Activated CD8-positive, alpha-beta memory T cell treated with anti-CD3 and anti-CD28 coated beads, Interleukin-2, amount 10 ng/mL, durations not matched to agents 7 days and 5 days (primary cell): ENCODE measurements at places on chromosomes 2 and 18. TPM values are rescaled to one million over a fixed set of nuclear protein-coding genes. Genes with fewer than 3 reads are reported as not detected.

- DNase-seq, result no peak
Measured at GRCh38 chr18:3340682-3341097, 78.8 kb downstream of the MYL12B start.

The SCYGR3 gene
- total RNA-seq, result not detected

DNA sequence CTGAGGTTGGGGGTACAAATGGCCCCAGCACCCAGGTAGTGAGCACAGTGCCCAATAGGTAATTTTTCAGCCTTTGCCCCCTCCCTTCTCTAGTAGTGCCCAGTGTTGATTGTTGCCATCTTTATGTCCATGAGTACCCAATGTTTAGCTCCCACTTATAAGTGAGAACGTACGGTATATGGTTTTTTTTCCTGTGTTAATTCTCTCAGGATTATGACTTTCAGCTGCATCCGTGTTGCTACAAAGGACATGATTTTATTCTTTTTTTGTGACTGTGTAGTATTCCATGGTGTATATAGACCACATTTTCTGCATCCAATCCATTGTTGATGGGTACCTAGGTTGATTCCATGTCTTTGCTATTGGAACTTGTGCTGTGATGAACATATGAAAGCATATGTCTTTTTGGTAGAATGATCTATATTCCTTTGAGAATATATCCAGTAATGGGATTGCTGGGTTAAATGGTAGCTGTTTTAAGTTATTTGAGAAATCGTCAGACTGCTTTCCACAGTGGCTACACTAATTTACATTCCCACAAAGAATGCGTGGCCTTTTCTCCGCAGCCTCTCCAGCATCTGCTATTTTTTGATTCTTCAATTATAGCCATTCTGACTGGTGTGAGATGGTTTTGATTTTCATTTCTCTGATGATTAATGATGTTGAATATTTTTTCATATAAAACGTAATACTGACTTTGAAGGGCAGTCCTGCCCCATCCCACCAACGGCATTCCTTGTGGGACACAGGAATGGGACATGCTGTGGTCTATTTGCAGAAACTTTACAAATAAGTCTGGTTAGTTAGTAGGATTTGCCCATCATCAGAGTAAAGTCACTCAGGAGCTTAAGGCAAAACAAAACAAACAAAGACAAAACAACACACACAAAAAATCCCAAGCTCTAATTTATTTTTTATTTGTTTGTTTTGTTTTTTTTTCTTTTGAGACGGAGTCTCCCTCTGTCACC is 135.0 kb downstream of the MYCN start:
- no peak for DNase-seq

GRCh38 chr2:215528555-215528954 is 92.7 kb upstream of the FN1 start:
- DNase-seq, result no peak

The ECEL1 gene
- total RNA-seq, result 0.21 TPM

The GEN1 gene
- total RNA-seq, result 48.7 TPM

- no peak for DNase-seq
Measured at GRCh38 chr2:168912901-168913369, 11.8 kb downstream of the G6PC2 start.

GRCh38 chr2:24512404-24512803 is 21.4 kb downstream of the NCOA1 start:
- DNase-seq, result no peak

DNA sequence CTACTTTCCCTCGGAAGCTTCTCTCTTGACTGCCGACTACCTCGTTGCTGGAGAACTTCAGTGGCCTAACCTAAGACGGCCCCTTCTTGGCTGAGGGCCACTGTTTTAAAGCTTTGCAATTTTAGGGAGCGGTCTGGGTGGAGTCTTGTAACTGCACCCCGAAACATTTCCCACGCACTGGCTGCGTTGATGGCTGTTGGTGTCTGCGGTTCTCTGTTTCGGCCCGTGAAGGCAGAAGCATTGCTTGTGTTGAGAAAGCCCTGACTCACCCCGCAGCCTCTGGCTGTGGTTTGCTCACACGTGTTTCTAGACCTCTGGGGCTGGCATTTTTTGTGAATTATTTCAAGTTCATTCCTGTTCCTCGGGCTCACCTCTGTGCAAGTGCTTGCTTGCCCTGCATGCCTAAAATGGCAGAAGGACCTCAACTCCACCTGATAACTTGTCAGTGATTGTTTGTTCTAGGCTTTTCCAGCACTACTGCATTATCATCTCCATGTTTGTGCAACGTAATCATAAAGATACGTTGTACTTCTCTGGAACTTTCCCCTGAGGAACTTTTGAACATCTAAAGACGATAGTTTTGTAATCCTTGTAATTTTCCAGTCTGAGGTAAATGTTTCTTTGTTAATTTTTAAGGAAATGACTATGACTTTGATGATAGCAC is 94.2 kb upstream of the DLX2 start:
- DNase-seq, result no peak

- DNase-seq, result no peak
Measured at GRCh38 chr2:159832858-159833257, 34.9 kb upstream of the CD302 start.

DNA sequence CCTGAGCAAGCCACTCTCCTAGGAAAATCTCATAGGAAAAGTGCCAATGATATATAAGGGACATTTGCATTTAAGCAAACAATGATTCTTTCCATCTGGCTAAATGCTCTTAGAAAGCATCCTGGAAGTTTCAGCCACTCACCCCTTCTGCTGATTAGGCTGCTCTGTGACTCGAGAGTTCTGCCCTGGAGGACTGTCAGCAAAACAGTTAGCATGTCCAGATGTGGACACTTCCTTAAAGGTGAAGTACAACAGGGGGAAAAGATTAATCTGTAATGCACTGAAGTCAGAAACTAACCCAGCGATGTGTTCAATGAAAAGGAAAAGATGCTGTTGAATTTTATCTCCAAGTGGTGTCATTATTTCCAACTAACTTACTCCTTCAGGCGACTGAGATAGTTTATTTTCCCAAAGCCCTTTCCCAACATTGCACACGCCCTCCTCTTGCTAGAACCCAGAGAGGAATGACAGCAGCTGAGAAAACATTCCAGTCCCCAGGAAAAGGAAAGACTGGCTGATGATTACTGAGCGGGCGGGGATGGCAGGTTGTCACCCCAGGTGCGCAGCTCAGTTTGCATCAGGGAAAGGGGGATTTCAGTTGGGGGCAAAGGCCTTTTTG is 214.0 kb downstream of the SS18 start:
- DNase-seq, result no peak

The PRSS56 gene
- not detected for total RNA-seq

- DNase-seq, result no peak
Measured at GRCh38 chr2:138700716-138701115, 79.5 kb downstream of the NXPH2 start.

DNA sequence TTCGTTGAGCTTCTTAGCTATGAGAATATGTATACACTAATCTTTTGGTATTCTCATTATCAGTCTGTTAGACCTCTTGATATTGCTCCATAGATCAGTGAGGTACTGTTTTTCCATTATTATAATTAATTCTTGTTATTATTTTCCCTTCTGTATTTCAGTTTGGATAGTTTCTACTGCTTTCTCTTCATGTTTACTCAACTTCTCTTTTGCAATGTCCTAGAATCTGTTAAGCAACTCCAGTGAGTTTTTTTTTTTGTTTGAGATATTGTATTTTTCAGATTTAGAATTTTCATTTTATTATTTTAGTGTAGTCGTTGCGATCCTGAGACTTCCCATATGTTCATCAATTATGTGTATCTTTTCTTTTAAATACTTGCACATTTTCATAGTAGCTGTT is 260.8 kb downstream of the SETBP1 start:
- no peak for DNase-seq

DNA sequence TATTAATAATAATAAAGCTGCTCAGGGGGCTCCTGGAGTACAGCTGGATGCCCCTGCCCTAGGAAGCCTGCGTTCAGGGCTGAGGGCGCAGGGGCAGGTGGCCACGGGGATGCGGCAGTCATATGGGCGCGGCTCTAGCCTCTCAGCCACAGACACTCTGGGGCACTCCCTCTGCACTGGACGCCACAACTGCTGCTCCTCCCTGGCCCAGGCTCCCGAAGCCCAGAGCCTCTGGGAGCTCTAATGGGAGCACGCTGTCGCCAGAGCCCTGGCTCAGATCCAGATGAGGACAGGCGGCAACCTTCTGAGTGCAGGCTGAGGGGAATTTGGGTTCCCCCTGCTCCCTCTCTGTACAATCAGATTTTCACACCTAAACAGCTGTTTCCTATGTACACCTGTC is 93.6 kb downstream of the MTCL1 start:
- no peak for DNase-seq

DNA sequence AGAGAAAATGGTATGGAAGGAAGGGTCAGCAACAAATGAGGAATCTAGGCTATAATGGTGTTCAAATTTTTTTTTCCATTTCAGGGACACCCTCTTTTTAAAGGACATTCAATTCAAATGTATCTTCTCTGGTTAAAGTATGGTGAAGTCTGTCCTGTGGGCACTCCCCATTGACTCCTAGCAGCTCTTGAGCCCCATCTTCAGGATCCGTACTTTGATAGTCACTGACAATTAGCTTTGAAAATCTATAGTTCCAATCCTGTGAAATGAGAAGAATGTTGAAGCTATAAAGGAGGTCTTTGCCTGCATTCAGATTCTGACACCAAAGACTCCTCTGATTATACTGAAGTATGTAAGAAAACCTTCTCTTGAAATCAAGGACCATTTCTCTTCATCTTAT is 43.3 kb downstream of the KCNH7 start:
- DNase-seq, result no peak

The AQP12B gene
- not detected for total RNA-seq

- no peak for DNase-seq
Measured at GRCh38 chr2:199455545-199456382, 2.0 kb downstream of the SATB2 start.

The EPB41L3 gene
- not detected for total RNA-seq

The MROH2A gene
- total RNA-seq, result not detected

DNA sequence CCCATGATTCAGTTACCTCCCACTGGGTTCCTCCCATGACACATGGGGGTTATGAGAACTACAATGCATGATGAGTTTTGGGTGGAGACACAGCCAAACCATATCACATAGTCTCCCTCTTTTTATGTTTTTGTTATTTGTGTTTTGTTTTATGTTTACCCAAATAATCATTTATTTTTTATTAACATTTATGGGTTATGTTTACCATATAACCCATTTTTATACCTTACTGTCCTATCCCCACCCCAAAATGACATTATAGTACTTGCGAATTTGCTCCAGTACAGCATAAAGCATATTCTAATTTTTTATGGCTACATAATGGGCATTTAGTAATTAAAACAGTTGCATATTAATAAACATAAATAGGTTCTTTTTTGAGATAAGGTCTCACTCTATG is 61.9 kb upstream of the TTC27 start:
- no peak for DNase-seq

DNA sequence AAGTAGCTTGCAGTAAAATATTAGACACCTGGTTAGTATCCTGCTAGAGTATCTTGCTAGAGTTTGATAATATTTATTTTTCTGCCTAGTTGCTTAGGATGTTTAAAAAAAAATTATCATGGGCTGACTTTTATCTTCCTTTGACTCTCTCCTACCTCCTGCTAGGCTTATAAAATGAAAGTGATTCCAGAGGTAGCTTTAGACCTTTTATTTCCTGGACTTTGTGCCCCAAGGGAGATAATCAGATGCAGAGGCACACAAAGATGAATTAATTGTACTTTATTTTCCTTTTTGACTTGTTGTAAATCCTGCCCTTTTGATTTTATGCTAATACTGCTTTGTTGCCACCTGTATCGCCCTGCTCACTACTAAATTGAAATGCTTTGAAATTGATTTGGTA is 130.7 kb downstream of the WDSUB1 start:
- no peak for DNase-seq

GRCh38 chr2:6580982-6581381 is 284.7 kb downstream of the CMPK2 start:
- DNase-seq, result no peak

DNA sequence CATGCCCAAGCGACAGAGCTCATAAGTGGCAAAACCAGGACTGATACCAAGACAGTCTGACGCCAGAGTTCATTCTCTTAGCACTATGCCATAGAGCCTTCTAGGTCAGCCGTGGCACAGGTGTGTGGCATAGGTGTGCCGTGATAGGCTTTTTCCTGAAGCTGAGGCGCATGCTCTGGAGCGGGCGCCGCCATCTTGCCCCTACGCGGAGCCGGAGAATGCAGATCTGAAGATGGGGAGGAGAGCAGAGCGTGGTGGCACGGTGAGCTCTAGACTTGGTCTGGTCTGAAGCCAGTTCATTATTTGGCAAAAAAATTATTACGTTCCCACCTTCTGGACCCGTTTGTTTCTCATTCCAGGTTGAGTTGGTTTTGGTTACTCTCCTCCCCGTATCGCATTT is 16.6 kb downstream of the MCFD2 start:
- DNase-seq, result no peak

GRCh38 chr2:155310589-155310988 is 612.1 kb downstream of the KCNJ3 start:
- no peak for DNase-seq

DNA sequence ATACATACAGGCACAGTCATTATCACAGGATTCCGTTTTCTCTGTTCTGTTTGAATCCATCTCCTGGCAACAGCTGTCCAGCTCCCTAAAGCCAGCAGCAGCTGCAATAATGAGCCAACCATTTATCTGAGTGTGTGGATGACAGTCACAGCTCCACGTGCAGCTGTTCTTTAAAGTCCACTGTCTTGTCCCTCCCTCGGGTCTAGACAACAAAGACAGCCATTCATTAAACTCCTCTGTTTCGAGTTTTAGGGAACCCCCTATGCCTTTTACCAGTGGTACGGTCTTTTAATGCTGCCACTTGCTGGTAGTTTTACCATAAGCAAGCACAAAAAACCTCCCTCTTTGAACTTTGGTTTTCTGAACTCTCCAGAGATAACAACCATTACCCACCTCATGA is 16.0 kb upstream of the MSGN1 start:
- DNase-seq, result no peak

DNA sequence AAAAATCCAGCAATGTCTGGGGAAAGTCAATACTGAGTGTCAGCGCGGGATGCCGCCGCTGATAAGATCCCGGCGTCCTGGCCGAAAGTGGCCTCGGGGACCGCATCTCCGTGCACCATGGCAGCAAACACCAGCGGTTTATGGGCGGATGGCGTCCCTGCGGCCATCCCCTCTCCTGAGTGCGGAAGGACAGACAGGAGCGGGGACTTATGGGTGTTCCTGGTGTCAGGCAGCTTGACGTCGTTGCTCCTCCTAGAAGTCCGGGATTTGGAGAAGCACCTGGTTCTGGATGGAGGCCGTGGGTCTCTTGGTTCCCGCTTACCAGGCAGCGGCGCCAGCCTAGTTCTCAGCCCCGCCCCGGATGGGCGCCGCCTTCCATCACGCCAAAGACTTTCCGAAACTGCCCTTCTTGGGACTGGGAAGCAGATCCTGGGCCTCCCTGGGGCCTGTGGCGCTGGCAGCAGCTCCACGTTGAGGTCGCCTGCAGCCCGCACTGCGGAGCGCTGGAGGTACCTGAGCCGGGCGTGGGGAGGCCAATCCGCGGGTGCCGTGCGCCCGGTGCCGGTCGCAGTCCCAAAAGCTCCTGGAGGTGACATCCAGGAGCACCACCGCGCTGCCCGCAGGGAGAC is 119.1 kb downstream of the CCDC74A start:
- DNase-seq, result no peak

- DNase-seq, result no peak
Measured at GRCh38 chr2:20571231-20571630, 79.7 kb downstream of the HS1BP3 start.
